Forelimb muscle (tissue), 1 donor: ENCODE measurements at places on chromosomes 7 and 10.

DNA sequence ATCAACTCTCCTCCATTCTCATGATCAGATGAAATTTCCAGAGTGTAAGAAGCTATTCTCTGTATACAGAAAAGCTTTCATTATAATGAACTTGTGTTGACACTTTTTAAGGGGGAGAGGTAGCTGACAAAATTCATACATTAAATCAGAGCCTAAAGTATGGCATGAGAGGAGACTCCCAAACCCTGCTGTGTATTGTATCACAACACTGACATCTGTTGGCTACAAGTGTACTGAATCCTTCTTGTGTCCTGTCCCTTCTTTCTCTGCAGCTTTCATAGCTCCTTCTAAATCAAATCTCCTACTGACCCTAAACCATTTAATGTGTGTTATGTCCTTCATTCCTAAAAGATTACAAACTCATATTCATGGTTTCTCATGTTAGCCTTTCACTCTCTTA, 70.9 kb downstream of the GCC1 start:
- DNase-seq: peak; percentile 5

DNA sequence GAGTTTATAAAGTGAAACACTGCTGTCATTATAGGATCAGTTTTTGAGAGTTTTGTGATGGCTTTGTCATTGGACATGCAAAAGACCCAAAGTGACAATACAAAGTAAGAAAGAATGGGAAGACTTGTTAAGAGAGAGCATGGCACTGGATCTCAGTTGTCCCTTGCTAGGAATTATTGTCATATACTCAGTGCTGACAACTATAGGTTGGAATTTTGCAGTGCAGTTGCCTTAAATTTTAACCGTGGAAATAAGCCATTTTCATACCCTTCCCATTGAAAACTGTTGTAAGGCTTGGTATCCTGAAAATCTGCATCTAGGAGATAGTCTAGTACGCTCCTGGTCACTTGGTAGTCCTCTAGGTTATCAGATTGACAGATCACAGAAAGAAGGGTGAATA, 1156.7 kb downstream of the GATA3 start:
- no peak for DNase-seq

- no peak for DNase-seq
These were observed 263.0 kb downstream of the TCF7L2 start for GRCh38 chr10:113213035-113213434.

- DNase-seq: no peak
These were observed 2.9 kb downstream of the IFIT3 start for GRCh38 chr10:89330537-89331212.

DNA sequence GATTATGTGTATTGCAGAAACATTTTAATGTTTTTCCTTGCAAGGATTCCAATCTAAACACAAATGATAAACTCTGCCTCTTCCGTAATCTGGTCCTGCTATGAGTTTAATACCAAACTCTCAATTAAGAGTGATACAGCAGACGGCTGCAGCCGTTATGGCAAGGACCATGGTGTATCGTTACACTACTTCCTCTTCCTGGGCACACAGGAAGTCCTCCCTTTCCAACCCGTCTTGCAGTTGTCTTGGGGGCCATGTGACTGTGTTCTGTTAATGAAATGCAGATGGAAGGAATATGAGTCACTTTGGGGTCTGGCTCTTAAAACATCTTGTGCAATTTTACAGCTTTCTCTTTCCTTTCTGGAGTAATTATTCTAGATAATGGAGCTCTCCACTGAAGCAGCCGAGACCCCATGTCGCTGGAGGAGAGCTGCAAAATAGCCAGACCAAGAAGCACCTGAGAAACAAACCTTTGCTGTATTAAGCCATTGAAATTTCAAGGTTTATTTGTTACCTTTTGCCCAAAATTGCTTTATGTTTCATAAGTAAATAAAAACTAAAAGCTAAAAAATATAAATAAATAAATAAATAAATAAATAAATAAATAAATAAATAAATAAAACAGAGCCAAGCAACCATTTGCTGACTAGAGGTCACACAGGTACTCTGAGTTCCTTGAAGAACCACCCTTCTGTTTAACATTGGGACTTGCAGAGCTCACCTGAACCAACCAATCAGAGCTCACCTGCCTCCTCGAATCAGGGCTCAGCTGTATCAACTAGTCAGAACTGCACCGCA, 74.7 kb downstream of the FRMPD2 start:
- no peak for DNase-seq

GRCh38 chr7:148473703-148474480, 116.7 kb upstream of the C7orf33 start:
- peak; percentile 28 for DNase-seq

- peak; percentile 78 for DNase-seq
These were observed 3.6 kb downstream of the FAM53B start for GRCh38 chr10:124740369-124741280.

- no peak for DNase-seq
These were observed 135.1 kb downstream of the CHN2 start for GRCh38 chr7:29329686-29330085.

- DNase-seq: no peak
These were observed 37.3 kb upstream of the HABP2 start for GRCh38 chr10:113515601-113516000.

GRCh38 chr10:22500656-22501340, 155.5 kb downstream of the SPAG6 start:
- no peak for DNase-seq

DNA sequence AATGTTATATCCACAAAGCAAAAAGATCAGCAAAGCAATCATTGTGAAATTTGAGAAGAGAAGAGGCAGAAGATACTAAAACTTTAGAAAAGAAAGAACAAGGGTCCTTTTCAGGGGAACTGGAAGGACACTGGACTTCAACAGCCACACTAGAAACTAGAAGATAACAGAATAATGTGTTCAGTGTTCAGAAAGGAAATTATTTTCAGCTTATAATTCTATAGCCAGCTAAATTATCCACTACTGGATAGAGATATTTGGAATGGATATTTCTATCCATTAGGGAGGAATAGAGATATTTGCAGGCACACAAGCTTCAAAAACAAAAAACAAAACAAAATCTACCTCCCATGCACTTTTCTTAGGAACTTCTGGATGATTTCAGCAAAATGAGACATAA, 12.8 kb downstream of the ANXA11 start:
- no peak for DNase-seq

GRCh38 chr10:132910901-132911785, 31.2 kb downstream of the CFAP46 start:
- DNase-seq: no peak

- no peak for DNase-seq
These were observed 60.8 kb upstream of the HECTD2 start for GRCh38 chr10:91349381-91349780.

DNA sequence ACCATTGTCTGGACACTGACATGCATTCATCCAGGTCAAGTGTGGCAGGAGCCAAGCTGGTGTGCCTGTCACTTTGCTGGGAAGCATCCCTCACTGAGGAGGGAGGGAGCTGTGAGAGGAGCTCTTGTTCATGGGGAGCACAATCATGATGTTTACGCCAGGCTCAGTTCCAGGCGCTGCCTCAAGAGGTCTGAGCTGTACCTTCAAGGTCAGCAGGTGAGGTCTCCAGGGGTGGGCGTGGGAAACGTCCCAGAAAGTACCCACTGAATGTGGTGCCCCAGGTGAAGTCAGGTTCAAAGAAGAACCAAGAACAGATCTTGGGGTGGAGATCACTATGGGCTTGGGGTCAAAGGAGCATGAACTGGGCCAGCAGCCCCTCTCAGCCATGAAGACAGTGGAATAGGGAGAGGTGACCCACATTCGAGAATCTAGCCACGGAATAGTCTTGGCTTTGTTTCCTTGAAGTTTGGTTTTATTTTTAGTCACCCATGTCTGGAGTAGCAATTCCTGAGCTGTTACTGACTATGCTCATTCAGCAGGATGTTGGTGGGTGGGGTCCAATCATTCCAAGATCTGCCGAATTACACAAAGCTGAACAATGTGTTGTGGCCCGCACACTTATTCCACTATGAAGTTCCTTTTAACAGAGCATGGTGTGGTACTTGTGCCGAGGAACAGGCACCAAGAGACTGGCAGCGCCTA, 29.3 kb downstream of the NPS start:
- no peak for DNase-seq

DNA sequence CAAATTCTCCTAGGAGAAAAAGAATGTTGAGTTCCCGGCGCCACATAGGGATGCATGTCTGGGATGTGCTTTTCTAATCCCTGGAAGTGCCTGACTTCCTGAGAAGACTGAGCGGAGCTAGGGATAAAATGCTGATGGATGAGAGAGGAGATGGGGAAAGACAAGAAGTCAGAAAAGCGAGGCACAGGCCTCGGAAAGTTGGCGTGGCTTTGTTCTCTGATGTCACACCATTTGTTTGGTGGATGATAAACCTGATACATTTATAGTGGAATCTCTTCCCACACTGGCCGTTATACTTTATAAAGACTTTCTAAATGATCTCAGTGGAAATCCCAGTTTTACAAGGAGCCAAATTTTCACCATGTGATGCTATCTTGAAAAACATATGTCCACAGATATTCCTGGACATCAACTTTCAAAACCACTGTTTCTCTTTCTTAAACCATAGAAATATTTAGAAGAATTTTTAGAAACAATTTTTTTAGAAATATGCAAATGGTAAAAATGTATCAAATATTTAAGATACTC, 188.8 kb upstream of the SVIL start:
- peak; percentile 94 for DNase-seq

GRCh38 chr10:32169556-32169955, 113.3 kb upstream of the KIF5B start:
- DNase-seq: no peak
